ENCODE measurements at places on chromosomes 16 and 17.
A peak's percentile ranks its signal among the peaks of the same experiment; 100 is the strongest.

DNA sequence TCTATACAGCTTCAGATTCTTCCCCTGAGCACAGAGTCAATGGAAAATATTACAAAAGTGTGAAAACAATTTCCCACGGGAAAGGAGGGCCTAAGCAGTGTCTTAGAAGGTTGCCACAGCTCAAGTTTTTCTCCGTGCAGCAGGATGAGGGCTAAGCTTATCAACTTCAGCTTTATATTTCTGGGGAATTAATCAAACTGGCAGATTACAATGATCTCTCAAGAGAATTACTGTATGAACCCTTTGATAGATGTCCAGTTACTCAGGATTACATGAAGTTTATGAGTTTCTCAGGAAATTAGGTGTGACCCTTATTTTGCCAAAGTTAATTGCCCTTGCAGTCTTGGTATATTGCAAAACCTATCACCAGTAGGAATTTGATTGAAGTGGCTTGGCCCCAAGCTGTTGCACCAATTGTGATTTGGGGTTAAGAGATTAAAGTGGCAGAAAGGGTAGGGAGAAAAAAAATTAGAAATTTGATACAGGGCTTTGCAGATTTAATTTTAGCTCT is 298.4 kb downstream of the MAP2K6 start:
- no peak overlapping the region for H3K4me3 ChIP-seq
- H3K27me3 ChIP-seq = no peaks in the 10 kb centered on the region
- peaks cover 3% of the 10 kb centered on the region for H3K4me1 ChIP-seq
- DNase-seq = no peak

GRCh38 chr16:88375996-88376834 is 6.5 kb upstream of the ZNF469 start:
- no peaks in the 10 kb centered on the region for H3K36me3 ChIP-seq
- no peaks in the 10 kb centered on the region for H3K4me1 ChIP-seq
- DNase-seq = no peak

DNA sequence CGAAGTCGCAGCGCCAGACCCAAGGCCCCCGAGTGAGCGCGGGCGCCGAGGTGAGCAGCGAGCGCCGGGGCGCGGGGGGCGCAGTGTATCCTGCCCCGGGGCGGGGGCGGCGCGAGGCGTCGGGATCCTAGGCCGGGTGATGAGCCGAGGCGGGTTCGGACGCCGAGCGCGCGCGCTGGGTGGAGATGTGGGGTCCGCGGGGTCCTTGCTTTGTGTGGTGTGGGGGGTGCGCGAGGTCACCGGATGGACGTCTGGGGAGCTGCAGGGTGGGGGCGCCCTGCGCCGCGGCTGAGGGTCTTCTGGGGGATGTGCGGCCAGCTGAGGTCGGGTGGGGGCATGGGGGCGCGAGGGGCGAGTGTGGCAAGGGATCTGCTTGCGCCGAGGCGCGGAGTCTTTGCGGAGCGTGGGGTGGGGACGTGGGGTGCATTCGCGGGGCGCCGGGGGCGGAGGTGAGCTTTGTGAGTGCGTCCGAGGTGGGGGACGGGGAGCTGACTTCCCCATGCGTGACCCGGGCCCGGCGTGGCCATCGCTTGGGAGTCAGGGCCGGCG is 560 bp downstream of the RAI1 start:
- H3K4me1 ChIP-seq = peaks cover 35% of the 10 kb centered on the region
- peaks cover 7% of the 10 kb centered on the region for H3K27me3 ChIP-seq
- peak overlapping the region; percentile 75 for H3K27ac ChIP-seq

GRCh38 chr16:50679266-50679665 is 1.8 kb downstream of the SNX20 start:
- peak overlapping the region; percentile 91 for H3K4me3 ChIP-seq
- peaks cover 62% of the 10 kb centered on the region for H3K36me3 ChIP-seq
- H3K4me1 ChIP-seq = peaks cover 80% of the 10 kb centered on the region
- no peaks in the 10 kb centered on the region for H3K27me3 ChIP-seq

DNA sequence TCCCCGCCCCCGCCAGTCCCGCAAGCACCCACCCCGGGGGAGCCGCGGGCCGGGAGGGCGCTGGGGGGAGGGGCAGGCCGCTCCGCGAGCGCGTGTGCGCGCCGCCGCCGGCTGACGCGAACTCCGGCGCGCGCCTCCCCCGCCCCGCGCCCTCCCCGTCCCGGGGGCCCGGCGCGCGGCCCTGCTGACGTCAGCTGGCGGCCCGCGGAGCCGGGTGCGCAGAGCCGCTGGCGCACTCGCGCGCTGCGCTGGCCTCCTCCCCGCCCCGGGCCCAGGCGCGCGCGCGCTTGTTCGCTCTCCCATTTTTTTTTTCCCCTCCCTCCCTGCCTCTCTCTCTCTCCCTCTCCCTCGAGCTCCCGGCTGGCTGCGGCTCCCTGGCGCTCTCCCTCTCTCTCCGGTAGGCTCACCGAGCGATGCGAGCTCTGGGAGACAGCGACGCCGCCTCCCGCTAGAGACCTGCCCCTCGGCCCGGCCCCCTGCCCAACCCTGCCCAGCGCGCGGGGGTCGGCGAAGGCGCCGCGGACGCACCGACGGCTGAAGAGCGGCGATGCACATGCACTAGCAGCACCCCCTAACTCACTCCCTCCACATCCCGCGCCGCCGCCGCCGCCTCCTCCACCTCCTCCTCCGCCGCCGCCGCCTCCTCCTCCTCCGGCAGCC is at the start of gene GNAO1:
Gene GNAO1, plus strand, starts transcription at position 334 of the 660 bp plus-strand sequence. CDS start 747 bp downstream, outside the sequence.
- H3K4me1 ChIP-seq = peaks cover 29% of the 10 kb centered on the region
- DNase-seq = peak; percentile 60
- H3K27ac ChIP-seq = no peak within 1 kb of the TSS

GRCh38 chr16:5349670-5350517 is 252.3 kb upstream of the EEF2KMT start:
- H3K36me3 ChIP-seq = no peaks in the 10 kb centered on the region
- no peaks in the 10 kb centered on the region for H3K27me3 ChIP-seq
- no peak overlapping the region for H3K27ac ChIP-seq
- no peak for DNase-seq

DNA sequence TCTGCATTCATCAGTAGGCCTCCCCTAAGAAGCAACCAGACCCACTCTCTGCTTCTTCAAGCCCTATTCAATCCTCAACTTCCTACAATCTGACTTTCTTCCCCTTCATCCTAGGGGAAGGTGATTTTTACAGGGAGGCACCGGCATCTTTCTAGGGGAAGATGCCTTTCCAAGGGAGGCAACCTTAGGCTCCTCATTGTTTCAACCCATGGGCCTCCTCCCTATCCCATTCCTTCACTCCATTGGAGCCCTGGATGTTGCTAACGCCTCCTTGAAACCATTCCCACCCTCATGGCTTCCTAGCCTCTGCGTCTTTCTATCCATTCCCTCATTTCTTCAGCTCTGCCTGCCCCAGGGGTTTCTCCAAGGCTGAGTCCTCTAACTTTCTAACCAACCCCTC is 2.7 kb upstream of the CUEDC1 start:
- peaks cover 60% of the 10 kb centered on the region for H3K27me3 ChIP-seq
- H3K4me3 ChIP-seq = no peak overlapping the region
- no peak overlapping the region for H3K27ac ChIP-seq
- DNase-seq = no peak

GRCh38 chr16:57534881-57535658 is 1.3 kb downstream of the CCDC102A start:
- H3K36me3 ChIP-seq = no peaks in the 10 kb centered on the region
- H3K27ac ChIP-seq = peak overlapping the region; percentile 80
- H3K27me3 ChIP-seq = no peaks in the 10 kb centered on the region
- H3K4me1 ChIP-seq = peaks cover 81% of the 10 kb centered on the region

Measured in activated CD4-positive, alpha-beta memory T cell treated with anti-CD3 and anti-CD28 coated beads, Interleukin-2, amount 10 ng/mL, durations not matched to agents 7 days and 5 days (primary cell).